ENCODE measurements at places on chromosomes 2 and 18.
A peak's percentile ranks its signal among the peaks of the same experiment; 100 is the strongest.

DNA sequence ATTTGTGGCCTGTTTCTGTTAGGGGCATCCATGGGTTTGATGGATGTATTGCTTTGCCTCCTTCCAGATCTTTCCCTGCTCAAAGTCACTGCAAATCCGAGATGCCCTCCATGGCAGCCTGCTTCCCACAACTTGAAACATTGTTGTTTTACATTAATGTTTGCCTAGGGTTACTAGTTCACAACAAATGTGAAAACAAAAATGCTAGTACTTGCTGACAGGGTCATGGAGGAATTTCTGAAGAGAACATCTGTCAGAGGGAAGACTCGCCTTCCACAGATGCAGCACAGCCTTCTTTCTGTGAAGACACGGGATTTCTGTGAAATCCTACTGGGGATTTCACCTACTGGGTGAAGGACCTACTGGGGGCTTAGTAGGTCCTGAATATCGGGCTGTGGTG lies 260.0 kb upstream of the FN1 start:
- no peak for DNase-seq

DNA sequence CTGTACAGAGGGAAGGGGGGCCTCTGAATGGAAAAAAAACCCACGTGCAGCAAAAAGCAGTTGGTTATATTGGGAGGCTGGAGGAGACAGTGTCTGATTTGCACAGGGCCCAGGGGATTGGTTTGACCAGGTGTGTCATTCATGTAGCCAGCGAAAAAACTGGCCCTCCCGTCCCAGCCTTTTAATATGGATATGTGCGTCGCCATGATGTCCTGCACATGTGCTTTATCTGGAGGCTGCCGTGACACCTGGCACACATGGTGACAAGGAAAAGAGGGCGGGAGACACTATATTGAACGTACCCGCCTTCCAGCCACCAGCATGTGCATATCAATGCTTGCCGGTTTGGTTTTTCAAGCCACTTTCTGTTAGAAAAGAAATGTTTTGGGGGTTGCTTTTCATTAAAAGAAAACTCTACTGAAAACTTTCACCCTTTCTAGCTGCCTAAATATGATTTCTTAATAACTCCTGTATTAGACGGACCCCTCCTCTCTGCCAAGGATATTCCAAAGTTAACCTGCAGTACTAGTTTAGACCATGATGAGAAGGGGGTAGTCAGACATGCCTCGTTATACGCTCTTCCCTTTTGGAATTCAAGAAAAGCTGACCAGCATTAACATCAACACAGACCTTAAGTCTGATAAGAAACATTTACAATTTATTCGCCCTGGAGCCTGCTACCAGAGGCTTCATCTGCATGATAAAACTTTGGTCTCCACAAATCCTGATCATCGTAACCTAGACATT lies 16.2 kb downstream of the SLC25A52 start:
- no peak for DNase-seq

DNA sequence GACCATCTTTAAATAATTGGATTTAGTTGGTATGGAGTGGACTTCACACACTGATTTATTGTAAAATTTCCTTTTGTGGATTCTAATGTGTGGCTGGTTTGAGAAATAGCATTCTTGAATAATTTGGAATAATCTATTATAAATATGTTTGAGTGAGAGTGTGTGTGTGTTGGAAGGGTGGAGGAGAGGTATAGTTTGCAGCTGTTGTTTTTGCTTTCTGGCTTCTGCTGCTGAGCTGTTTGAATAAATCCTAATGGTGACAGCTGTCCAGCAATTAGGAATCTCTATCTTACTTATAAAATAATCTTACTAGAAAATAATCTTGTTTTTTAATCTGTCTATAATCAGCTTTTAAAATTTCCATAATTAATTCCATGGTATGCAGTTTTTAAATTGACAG lies 1283.0 kb upstream of the CDH2 start:
- no peak for DNase-seq

DNA sequence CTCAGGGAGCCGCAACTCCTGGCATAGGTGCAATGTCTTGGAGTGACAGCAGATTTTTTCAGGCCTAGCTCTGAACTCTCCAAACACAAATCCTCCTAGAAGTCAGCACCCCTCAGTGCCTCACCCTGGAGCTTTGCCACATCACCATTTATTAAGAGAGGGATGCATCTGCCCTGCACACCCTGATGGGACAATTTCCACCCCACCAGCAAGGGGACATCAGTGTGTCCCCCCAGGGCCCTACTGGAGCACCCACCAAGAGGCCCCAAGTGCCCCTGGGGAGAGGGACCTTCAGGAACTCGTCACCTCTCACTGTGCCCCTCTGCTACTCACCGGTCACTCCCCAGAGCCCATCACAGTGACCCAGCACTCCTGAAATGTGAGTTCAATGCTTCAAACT lies 144.7 kb downstream of the NDUFA10 start:
- DNase-seq = no peak

GRCh38 chr2:118846953-118847761 lies at the start of gene EN1:
TSS of gene EN1 (minus strand) at chr2:118847648. CDS start at chr2:118847167, 481 bp downstream.
- DNase-seq = no peak

DNA sequence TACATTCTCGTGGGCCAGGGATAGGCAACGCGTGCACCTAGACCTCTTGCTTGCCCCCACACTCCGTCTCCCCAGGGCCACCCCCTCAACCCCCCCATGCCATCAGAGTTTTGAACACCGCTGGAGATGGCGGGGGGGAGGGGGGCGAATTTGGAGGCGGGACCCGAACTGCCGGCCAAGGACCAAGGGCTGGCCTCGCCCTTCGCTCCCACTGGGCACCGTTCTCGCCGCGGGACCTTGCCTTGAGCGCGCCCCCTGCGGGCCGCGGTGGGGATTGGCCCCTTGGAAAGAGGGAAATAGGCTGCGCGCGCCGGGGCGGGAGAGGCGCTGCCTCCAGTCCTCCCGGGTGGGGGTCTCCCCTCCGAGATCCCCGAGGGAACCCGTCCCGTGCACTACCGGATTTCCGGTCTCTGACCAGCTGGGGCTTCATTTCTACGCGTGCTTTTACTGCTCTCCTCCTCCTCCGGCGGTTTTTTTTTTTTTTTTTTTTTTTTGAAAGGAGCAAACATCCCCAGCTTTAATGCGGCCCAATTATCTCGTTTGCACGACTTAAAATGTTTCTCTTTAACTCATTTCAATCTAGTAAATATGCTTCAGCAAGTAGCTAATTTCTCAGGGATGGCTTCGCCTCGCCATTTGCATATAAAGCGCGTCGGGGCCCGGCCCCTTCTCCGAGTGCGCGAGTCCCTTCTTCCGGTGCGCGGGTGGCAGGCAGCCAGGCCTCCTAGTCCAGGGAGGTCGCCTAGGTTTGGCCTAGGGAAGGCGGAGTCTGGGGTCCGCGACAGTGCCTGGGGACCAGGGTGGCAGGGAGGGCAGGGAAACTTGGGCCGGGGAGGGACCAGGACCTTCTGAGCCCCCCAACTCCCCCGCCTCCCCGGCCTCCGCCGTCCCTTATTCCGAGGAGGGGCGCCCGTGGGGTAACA lies 10.0 kb upstream of the GBX2 start:
- DNase-seq = no peak

DNA sequence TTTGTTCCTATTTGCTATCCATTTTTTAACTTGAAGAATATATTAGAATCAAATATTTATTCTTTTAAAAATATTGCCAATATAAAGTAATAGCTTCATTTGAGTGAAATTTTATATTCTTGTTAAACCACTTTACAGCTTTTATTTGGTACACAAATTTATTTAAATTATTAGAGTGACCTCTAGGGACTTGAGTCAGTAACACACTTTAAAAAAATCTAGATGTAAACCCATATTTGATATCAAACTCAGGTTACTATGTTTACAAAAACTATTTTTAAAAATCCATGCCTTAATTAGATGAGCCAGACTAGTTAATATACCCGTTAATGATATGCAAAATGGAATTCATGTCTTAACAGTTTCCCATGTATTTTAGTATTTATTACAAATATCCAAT lies 134.6 kb downstream of the MAP4K4 start:
- no peak for DNase-seq

DNA sequence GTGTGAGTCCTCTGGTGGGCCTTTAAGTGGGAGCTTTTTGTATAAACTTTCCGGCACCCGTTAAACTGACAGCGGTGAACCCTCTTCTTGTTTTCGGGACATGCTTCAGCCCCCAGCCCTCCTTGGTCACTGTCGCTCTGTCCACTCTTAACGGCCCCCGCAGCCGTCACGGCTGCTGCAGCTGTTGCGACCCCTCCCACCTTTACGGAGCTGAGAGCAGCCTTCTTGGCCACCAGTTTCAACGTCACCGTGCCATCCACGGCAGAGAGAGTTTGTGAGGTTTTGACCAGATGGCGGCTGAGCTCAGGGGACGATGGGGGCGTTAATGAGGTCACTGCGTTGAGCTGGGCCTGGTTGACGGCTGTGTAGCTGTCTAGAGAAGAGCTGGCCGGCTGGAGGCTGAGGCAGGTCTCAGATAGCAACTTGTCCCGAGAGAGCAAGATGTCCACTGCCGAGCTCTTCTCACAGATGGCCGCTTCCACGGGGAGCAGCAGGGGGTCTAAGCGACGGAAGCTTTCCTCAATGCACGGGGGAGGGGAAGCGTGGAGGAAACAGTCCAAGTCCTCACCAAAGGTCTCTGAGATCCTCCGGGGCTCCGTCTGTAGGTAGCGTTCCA lies 41.9 kb downstream of the KLF7 start:
- DNase-seq = no peak

GRCh38 chr2:182379241-182379640 lies 47.6 kb downstream of the PDE1A start:
- DNase-seq = peak; percentile 39

DNA sequence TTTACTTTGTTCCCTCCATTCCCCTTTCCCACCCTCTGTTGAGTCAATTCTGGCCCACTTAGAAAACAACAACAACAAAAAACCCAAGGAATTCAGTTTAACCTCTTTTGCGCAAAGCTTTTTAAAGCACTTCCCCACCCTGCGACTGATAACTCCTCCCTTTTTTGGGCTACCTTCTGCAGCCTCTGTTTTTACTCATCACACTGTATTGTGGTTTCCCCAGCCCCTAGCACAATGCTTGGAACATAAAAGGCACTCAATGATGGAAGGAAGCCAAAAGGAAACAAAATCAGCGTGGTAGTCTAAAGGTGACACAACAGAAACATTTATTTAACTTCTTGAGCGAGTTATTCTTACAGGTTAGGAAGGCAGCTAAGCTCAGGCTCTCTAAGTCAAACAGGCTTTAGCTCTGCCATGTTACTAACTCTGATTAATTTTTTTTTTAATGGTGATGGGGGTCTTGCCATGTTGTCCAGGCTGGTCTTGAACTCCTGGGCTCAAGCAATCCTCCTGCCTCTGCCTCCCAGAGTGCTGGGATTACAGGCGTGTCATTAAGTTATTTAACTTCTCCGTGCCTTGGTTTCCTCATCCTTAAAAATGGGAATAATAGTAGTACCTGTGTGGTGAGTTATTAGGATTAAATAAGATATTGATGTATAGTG lies 1.3 kb downstream of the CEP68 start:
- DNase-seq = no peak

DNA sequence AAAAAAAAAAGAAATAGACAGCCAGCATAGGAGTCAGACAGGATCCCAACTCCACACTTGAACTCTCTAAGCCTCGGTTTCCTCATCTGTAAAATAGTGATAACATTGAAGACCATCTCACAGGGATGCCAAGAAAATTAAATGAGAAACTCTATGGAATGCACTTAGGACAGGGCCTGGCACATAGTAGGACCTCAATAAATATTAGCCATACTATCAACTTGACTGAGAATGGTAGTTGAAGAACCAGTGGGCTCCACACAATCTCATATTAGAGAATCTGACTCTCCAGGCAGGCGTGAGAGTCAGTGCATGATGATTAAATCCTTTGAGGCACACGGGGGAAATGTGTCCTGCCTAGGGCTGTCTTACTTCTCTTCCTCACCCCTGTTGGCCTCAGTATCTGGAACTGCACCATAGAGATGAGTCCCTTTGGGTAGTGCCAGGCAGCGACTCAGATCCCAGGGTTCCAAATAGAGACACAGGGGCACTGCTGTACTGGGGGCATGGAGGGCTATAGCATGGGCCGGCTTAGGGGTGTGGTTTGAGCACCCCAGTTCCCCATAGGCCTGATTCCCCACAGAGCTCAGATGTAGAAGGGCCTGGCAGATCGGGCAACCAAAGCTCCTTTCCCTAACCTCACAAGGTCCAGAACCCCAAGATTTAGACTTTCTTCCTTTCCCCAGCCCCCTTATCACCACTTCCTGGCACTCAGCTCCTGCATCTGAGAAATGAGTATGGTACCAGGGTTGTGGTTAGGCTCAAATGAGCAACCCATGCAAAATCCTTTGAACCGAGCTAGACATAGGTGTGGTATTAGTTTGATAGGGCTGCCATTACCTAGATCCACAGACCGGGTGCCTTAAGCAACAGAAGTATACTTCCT lies 51.3 kb upstream of the CAB39 start:
- DNase-seq = no peak

GRCh38 chr18:34467058-34467457 lies 242.3 kb upstream of the NOL4 start:
- no peak for DNase-seq

- no peak for DNase-seq
Observed at GRCh38 chr18:23088310-23088709, 47.0 kb upstream of the CABLES1 start.

DNA sequence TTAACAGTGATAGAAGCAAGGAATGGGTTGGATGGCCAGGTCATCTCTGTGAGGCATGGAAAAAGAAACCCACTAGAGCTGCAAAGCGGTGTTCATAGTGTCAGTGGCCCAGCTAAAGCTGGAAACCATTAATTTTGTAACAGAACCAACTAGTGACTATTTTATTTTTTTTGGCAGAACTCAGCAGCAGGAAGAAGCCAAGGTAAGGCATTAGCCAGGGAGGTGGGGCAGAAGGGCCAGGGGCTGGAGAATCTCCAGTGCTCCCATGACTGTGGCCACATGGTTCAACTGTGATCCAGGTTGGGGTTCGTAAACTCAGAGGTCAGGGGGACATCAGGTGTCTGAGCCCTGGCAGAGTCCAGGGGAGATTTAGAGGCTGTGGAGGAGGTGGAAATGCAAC lies 25.9 kb upstream of the YES1 start:
- no peak for DNase-seq

GRCh38 chr2:177474998-177475397 lies 82.4 kb downstream of the AGPS start:
- peak; percentile 8 for DNase-seq

DNA sequence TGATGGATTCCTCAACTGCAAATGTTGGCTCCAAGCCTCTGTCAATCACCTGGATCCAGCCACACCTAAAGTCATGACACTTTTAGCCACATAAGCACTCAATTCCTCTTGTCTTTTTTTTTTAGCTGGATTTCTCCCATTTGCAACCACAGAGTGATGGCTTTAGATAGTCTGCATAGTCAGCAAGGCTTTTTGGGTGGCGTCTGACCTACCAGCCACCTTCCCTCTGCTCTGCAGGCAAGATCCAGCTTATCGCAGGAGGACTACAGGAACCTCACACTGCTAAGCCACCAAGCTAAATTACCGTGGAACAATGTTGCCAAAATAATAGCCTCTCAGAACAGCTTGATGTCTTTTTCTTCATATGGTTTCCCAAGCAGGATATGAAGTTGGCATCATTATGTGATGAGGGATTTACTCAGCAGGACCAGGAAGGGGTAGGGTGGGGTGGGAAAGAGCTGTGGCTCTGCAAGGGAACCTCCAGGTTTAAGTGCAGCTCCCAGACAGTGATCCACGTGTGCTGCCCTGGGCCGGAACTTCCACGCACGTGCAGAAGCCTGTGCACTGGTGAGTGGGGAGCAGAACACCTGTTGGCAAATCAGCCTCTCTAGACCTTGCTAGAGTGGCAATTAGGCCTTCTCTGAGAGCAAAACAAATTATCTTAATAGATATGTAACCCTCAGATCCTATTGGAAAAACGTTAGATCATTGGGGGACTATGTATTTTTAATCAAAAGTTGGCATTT lies 170.6 kb upstream of the NCK2 start:
- no peak for DNase-seq

GRCh38 chr18:13455960-13456481 lies 237.5 kb downstream of the LDLRAD4 start:
- no peak for DNase-seq

Measured in fibroblast of the conjunctiva (primary cell).